ENCODE measurements at places on chromosomes 3 and 15. TPM values are rescaled to one million over a fixed set of nuclear protein-coding genes. Genes with fewer than 3 reads are reported as not detected.

DNA sequence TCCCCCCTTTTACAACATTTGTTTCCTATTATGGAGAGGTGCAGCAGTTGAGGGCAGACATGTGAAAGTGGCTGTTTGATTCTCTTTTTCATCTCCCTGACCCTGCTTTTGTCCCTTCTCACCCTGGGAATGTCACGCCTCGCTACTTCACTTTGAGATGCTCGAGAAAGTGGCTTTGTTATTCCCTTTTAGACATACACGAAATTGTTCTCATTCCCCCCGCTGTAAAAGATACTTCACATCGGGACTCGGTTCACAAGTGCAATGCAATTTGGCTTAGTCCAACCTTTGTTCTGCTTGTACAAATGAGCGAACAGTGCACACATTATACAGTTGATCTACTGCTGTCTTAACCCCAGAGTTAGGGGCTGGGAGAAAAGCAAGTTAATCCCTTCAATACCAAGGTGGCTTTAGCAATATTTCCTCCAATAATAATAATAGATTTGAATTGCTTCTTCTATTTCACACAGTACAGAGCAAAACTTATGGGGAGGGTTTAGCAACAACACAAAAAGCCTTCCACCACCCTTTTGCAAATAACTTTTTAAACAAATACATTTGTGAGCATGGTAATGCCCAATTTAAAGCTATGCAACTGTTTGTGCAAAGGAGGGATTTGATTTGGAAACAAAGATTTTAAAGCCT is 5.7 kb upstream of the FOXB1 start:
- no peak for DNase-seq

Gene ESYT3
- 1.1 TPM for polyA plus RNA-seq

Gene CPLX3
- polyA plus RNA-seq, result not detected

Gene CP
- 0.33 TPM for polyA plus RNA-seq

DNA sequence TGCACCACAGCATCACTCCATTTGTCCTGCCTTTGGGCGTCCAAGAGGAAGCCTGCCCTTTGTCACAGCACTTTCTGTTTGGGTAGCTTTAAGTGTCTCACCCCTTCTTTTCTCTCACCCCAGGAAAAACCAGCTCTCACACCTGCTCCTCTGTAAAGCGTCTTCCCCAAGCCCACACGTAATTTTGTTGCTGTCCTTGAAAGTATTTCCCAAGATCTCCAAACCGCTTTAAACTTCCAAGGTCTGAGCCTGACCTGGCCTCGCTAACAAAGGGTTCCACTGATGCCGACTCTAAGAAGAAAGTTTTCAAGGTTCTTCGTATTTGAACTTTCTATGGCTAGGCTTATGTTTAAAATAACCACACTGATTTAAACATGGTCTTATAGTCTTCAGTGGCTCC is 5.3 kb downstream of the ABHD2 start:
- DNase-seq, result no peak

GRCh38 chr3:175478301-175478700 is 619.2 kb downstream of the NAALADL2 start:
- no peak for DNase-seq

GRCh38 chr15:77552066-77552465 is 80.6 kb downstream of the LINGO1 start:
- DNase-seq, result no peak

Gene ABHD2
- 32.7 TPM for polyA plus RNA-seq

- DNase-seq, result no peak
Observed at GRCh38 chr3:195200010-195200822, 70.7 kb downstream of the XXYLT1 start.

GRCh38 chr15:33639978-33640377 is 328.3 kb upstream of the CHRM5 start:
- DNase-seq, result no peak

DNA sequence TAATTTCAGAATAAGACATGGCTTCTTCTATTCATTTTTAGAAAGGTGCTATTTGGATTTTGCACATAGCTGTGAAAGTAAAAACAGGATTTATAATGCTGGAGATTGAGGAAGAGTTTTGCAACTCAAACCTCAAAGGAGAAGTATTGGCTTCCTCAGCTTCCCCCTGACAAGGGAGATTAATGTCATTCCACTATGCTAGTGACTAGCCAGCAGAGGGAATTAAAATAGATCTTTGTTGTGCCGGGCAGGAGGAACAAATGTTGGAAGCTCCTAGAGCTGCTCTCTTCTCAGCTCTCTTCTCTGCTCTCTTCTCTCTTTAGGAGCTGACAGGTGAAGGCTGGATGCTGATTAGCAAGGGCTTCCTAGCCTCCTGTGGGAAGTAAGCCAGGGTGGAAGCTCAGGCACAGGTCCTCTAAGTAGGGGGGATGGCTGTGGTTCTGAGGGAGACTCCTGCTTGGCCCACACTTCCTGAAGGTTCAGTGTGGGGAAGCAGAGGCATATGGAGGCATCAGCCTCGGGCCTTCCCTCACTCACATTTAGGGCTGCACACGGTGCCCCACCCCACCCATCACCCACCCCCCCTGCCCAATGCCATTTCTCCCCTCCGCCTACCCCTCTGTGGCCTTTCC is 29.6 kb downstream of the CX3CR1 start:
- DNase-seq, result no peak

- no peak for DNase-seq
Observed at GRCh38 chr3:187445356-187445755, 77.2 kb downstream of the RTP4 start.

Gene ITIH1
- polyA plus RNA-seq, result not detected

DNA sequence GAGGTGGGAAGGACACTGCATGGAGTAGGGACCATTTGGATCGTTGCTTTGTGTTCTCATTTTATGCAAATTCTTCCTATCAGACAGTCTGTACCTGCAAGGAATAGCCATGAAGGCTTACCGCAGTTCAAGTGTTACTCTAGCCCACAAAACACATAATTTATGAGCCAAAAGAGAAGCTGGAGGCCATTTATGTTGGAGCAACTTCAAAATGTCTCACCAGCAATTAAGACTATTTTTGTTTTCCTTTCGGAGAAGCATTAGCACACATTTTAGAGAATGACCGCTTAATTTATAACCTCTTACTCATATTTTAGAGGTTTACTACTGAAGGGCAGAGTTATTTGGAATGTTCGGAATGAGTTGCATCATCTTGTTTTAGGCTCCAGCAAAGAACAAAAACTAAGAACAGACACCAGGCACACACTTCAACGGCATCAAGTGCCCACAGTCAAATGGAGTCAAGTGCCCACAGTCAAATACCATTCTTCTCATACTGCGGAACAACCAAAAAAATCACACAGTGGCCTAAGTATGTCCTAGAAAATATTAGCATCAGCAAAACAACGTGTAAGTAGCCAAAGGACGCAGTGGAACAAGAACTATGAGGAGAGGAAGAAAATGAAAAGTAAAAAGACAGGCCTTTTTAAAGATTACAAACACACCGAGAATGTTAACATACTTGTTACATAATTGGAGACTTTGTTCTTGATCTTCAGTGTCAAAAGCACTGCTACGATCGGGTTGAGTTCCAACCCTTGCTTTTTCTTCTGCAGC is 17.5 kb upstream of the GOLGA8J start:
- no peak for DNase-seq

- DNase-seq, result no peak
Observed at GRCh38 chr15:74397239-74398068, 30.0 kb upstream of the CYP11A1 start.
